ENCODE measurements at places on chromosomes 6 and 20. TPM values are rescaled to one million over a fixed set of nuclear protein-coding genes. Genes with fewer than 3 reads are reported as not detected.

PROCR gene
- 0.55 TPM for total RNA-seq

ARG1 gene
- not detected for total RNA-seq

JPH2 gene
- 0.24 TPM for total RNA-seq

IL17F gene
- not detected for total RNA-seq
